ENCODE measurements at places on chromosomes 12 and 14.

- no peak for DNase-seq
Measured at GRCh38 chr14:76647697-76648298, 113.5 kb upstream of the VASH1 start.

DNA sequence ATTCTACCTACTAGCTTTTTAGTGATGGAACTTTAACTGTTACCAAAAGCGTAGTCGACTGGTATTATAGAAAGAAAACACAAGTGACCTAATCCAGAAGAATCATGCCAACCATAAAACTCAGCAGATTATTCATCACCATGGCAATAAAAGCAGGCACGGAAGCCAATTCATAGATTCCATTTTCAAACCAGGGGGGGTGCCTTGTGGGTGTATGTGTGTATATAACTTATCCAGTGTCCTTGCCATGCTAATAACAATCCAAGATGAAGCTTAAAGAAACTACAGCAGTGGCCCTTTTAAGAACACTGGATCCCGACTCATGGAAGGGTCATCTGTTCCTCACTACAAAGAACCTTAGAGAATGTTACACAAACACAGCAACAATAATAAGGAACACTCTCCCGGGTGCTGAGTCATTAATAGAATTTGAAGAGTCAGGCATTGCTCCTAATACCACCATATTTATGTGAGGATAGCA, 61.0 kb downstream of the EPS8 start:
- DNase-seq: no peak

DNA sequence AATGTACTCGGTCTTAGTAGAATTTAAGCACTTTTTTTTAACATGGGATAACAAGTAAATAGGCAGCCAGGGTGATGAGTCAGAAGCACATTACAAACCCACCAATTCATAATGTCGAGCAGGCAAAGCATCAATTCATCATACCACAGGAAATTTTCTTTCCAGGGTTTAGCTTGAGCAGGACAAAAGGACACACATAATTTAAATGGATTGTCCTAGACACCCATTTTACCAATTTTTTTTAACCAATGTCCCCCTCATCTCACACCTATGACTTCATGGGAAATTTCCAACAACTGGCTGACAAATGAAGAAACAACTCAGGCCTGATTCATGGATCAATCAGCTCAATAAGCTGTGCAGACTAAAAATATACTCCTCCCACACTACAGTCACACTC, 58.8 kb upstream of the FOXG1 start:
- no peak for DNase-seq

- DNase-seq: no peak
Measured at GRCh38 chr12:93243382-93243688, 134.4 kb upstream of the NUDT4 start.

- DNase-seq: no peak
Measured at GRCh38 chr14:26841920-26842741, 244.3 kb upstream of the NOVA1 start.

DNA sequence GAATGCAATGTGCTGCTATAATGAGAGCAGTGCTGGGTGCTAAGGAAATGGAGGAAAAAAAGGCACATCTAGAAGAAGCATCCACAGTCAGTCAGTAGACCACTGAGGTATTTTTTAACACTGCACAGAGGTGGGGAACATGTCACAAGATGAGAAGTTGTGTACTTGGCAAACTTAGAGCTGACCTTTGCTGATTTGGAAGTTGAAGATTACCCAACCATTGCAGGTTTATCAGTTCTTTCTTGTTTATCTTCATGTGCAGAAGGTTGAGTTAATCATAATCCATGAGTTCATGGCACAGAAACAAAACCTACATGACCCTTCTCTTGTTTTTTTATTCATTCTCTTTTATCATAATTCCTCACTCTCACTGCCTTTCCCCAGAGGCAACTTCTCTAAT, 3.2 kb upstream of the PAH start:
- no peak for DNase-seq
